ENCODE measurements at places on chromosomes 13 and 19.

- no peak for DNase-seq
These were observed 67.7 kb upstream of the SERP2 start for GRCh38 chr13:44305917-44306370.

DNA sequence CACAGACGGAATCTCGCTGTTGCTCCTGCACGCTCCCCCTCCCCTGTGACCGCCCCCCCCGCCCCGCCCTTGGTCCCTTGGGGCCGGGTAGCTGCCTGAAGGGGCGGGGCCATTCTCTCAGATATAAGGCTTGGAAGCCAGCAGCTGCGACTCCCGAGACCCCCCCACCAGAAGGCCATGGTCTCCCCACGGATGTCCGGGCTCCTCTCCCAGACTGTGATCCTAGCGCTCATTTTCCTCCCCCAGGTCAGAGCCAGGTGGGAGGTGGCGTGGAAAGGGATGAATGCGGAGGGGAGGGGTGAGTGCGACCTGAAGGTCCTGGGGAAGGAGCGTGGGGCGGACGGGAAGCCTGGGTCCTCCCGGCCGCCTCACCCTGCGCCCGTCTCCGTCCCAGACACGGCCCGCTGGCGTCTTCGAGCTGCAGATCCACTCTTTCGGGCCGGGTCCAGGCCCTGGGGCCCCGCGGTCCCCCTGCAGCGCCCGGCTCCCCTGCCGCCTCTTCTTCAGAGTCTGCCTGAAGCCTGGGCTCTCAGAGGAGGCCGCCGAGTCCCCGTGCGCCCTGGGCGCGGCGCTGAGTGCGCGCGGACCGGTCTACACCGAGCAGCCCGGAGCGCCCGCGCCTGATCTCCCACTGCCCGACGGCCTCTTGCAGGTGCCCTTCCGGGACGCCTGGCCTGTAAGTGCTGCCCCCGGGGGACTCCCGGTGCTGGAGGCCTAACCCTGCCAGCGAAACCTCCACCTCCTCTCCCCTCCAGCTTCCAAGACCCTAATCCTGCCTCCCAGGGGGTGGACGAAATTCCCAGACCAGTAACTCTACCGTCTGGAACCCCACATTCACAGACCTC, at the start of gene DLL3:
DLL3 (plus strand) TSS at position 150 of the 845 bp plus-strand sequence; CDS start at position 178, 28 bp downstream.
- DNase-seq = no peak

- DNase-seq = no peak
These were observed 442.9 kb downstream of the FOXO1 start for GRCh38 chr13:40223585-40223984.

GRCh38 chr13:54536112-54536511, 1507.5 kb downstream of the OLFM4 start:
- no peak for DNase-seq

DNA sequence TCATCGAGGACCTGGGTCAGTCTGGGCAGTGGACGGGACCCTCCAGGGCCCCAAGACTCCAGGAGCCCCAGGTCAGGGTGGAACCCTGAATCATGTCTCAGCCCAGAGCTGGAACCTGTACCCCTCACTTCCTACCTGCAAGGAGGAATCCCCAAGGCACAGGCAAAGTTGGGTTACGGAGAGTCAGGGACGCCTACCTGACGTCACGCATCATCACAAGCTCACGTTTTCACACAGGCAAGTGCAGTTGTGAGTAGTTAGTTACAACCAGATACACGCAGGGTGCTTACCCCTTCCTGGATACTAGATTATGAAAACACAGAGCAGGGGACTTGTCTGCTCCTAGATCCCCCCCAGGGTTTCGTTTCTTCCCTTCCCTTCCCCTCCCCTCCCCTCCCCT, 1.9 kb downstream of the RETN start:
- DNase-seq = no peak

DNA sequence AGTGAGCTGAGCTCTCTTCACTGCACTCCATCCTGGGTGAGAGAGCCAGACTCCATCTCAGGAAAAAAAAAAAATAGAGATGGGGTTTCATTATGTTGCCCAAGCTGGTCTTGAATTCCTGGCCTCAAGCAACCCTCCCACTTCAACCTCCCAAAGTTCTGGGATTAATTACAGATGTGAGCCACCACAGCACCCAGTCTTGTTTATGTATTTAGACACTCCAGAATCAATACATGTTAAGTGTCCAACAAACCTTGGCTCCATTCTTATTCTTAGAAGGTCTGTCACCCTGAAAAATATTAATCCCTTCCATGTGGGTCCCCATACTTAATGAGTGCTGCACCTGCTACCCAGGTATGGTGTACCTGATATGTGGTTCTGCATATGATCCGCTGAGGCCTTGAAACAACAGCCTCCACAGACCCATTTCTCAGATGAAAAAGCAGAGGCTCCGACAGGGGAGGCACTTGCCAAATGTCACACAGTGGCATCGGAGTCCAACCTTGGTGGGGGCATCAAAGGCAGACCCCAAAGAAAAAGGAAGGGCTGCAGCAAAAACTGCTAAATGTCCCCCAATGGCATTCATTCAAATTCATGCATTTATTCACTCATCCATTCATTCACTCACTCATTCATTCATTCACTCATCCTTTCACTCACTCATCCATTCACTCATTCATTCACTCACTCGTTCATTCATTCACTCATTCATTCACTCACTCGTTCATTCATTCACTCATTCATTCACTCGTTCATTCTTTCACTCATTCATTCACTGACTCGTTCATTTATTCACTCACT, 16.7 kb downstream of the TICAM1 start:
- DNase-seq = no peak

DNA sequence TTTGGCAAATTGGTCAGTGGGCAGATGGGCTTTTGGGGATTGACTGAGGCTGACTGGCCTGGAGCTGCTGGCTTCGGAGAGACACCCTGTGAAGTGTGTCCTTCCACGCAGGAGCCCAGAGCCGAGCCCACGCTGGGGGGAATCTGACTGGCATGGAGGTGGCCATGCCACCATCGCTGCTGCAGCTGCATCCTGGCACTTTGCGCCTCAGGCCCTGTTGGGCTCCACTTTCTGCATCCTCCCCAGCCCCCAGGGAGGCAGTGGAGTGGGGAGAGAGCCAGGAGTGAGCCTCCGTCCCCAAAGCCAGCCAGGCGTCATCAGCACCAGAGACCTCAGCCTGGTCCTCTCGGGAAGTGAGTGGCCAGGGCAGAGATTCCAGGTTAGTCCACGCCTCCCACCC, 17.0 kb upstream of the NCCRP1 start:
- no peak for DNase-seq

- no peak for DNase-seq
These were observed 11.0 kb downstream of the FUZ start for GRCh38 chr19:49801966-49802661.

DNA sequence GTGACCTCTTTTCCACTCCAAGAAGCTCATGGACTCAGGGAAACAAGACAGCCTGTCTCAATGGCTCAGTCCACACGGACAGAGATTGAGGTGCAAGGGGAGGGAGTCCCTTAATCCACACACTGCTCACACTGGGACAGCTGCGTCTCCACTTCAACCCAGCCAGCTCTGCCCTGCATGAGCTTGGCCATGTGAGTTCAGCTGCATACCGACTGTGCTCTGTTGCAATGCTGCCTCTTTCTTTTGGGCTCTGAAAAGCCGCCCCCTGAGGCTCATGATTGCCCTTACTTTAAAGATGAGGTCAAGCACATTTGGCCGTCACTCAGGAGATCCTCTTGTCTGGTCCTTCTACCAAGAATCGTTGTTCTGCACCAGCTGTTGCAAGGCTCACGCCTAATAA, 64.8 kb upstream of the KCTD15 start:
- DNase-seq = no peak

DNA sequence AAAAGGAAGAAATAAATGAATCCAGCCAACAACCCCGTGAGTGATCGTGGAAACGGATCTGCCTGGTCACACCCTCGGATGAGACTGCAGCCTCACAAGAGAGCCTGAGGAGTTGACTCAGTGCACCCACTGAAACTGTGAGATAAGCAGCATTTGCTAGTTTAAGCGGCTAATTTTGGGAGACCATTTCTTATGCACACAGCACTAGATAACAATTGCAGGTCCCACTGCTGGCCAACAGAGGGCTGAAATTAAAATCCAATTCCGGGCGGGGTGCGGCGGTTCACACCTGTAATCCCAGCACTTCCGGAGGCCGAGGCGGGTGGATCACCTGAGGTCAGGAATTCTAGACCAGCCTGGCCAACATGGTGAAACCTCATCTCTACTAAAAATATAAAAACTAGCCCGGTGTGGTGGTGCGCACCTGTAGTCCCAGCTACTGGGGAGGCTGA, 3.6 kb downstream of the UQCR11 start:
- DNase-seq = no peak

DNA sequence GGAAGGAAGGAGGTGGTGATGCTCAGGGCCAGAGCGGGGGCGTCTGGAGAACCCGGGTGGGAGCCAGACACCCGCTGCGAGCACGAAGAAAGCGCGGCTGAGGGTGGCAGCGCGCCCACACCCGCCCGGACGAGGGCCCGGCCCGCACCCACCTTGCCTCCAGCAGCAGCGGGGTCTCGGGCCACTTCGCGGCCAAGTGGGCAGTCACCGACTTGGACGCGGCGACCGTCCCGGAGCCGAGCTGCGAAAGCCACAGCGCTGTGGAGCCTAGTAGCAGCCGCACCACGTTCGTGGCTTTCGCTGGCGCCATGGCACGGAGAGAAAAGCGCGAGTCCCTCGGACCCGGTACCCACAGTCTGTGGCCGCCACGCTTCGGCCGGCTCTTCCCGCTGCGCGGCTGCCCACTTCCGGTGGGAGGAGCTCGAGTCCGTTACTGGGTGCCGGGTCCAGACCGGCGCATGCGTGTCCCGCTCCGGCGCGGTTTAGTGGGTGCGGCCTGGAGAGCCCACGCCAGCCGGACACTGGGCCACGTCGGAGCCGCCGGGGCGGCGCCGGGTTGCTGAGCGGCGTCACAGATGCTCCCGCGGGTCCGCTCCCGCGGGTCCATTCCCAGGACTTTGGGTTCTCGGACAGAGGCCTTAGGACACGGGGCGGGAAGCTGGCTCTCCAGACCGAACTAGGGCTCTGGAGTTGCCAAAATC, at the start of gene UGGT2:
UGGT2 (minus strand) TSS at position 399 of the 701 bp plus-strand sequence; CDS start at position 310, 89 bp downstream.
- peak; percentile 19 for DNase-seq

DNA sequence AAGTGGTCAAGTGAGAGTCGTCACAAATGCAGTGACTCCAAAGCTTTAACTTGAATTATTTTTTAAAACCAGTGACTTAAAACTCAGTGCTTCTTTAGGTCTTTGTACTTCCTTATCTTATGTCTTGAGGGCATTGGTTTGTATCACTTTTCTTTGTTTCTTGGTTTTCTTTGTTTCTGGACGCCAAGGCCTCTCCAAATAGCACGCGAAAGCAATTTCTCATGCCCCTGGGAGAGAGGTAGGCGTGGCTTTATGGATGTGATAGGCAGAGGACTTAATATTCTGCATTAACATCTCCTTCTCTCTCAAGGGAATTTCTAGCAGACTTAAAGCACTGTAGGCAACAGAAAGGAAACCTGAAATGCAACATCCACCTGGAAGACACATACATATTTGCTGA, 20.6 kb downstream of the UBE2L5 start:
- no peak for DNase-seq

DNA sequence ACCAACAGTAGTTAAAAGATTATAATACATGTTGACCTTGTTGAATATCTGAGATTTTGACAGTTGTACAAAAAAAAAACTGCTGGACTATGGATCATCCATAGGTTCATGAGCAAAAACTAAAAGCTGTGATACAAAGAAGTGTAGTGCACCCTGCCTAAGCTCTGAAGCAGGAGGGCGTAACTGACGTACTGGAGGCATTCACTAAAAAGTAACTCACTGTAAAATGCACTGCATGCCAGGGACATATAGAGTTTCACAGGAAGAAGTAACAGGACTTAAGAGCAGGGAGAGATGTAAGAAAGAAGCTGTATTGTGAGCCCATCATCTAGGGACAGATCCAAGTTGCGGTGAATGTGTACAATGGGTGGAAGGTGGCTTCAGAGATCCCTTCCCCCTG, 177.9 kb downstream of the IRS2 start:
- no peak for DNase-seq

DNA sequence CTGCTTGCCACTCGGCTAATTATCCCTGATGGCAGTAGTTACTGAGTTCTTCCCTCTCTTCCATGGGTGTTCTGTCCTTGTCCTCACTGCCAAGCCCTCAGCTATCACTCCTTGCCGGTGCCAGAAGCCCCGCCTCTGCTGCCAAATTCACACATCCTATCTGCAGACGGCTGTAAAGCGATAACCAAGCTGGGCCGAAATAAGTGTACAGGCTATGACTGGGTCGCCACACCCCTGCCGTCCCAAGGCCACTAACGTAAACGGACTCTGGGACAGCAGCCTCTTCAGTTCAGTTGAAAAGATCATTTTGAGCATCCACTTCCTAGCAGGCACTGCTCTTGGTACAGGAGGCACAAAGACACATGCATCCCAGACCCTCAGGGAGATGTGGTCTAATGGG, 13.3 kb downstream of the SLC7A1 start:
- DNase-seq = no peak

DNA sequence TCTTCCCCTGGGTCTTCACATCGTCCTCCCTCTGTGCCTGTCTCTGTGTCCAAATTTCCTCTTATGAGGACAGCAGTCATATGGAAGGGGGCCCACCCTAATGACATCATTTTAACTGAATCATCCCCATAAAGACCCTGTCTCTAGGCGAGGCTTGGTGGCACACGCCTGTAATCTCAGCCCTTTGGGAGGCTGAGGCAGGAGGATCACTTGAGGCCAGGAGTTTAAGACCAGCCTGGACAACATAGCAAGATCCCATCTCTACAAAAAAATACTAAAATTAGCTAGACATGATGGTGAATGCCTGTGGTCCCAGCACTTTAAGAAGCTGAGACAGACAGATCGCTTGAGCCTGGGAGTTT, 4.8 kb downstream of the MYO9B start:
- no peak for DNase-seq

DNA sequence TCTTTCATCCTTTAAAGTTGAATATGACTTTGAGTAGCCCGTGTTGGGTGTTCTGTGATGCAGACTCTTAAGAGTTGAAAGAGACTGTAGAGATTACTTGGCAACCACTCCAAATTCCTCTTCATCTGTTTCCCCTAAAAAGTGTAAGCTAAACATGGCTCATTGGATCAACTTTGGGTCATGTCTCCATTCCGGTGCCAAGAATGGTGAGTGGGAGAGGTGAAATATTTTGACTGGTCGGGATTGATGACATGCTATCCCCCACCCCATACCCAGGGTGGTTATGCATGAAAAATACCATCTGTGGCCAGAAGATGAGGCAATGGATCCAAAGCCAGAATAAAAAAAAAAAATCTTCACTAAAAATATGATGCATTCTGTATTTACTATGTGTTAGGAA, 281.3 kb upstream of the SOX21 start:
- no peak for DNase-seq

DNA sequence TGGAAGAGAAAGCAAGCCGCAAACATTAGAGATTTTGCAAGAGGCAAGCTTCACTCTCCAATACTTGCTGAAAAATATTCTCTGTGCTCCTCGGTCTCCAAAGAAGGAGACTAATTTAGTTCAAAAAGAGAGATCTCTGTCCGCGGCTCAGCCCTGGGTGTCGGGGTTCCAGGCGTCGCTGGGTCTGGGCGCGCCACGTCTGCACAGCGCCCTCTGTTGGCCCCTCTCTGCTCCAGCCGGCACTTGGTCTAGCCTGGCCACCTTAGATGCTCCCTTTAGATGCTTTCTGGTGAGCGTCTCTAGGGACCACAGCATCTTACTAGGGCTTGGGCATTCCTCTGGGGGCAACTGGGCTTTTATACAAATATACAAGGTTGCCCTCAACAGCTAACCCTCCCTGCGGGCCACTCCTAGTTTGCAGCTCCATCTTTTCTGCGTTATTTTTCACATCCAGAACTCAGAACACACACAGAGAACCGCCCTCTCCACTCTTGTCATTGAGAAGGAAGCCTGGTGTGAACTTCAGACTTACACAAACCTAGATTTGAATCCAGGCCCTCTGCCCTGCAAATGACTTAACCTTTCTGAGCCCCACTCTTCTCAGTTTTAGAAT, 78.3 kb downstream of the CYSLTR2 start:
- DNase-seq = peak; percentile 53

- no peak for DNase-seq
These were observed 8.5 kb upstream of the ZNF442 start for GRCh38 chr19:12374026-12374425.
